ENCODE measurements at places on chromosomes 3 and 15.

GRCh38 chr15:88484682-88485331, 17.3 kb downstream of the MRPS11 start:
- no peak for DNase-seq

DNA sequence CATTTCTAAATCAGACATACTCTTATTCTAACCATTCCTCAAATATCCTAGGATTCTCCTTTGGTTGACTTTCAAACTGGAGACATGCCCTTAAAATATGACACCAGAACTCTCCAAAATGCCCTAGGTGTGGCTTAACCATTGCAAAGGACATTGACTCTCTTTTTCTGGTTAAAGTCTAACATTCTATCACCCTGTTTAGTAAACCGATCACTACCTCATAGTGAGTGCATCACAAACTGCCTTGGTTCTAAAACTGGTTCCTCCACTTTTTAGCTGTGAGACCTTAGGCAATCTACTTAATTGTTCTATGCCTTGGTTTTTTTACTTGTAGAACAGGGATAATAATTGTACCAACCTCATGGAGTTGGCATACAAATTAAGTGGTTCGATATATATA, 224.3 kb downstream of the CDIN1 start:
- DNase-seq: no peak

DNA sequence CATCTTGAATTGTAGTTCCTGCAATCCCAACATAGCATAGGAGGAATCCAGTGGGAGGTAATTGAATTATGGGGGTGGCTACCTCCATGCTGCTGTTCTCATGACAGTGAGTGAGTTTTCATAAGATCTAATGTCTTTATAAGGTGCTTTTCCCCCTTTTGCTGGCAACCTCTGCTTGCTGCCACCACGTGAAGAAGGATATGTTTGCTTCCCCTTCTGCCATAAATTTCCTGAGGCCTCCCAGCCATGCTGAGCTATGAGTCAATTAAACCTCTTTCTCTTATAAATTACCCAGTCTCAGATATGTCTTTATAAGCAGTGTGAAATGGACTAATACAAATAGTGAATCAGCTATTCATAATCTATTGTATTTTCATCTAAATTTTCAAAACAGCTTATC, 537.3 kb downstream of the EPHA3 start:
- DNase-seq: no peak

GRCh38 chr15:23472678-23473077, 25.6 kb upstream of the GOLGA6L2 start:
- DNase-seq: no peak

- no peak for DNase-seq
These were observed 5.0 kb downstream of the CFAP100 start for GRCh38 chr3:126399756-126400155.

DNA sequence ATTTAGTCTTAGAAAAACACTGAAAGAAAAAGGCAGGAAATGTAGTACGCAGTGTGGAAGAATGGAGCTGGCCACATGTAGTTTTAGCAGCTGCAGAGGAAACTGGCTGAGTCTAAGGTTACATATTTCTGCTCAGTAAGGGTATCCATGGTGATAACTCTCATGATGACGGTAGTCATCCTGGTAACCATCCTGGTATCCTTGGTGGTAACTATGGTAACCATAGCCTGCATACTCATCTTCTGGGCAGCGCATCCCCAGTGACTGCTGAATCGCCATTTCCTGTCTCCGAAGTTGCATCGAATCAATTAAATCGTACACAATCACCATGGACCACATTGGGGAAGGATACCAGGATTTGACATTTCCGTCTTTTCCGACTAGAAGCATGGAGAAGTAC, 35.7 kb downstream of the CCDC80 start:
- DNase-seq: no peak

Measured in CD4-positive, alpha-beta T cell treated with Interleukin-6 at 100 ng/mL for 8 hours (primary cell).